Type B pancreatic cell (in vitro differentiated cells): ENCODE measurements at places on chromosomes 7 and 10.
A peak's percentile ranks its signal among the peaks of the same experiment; 100 is the strongest.

DNA sequence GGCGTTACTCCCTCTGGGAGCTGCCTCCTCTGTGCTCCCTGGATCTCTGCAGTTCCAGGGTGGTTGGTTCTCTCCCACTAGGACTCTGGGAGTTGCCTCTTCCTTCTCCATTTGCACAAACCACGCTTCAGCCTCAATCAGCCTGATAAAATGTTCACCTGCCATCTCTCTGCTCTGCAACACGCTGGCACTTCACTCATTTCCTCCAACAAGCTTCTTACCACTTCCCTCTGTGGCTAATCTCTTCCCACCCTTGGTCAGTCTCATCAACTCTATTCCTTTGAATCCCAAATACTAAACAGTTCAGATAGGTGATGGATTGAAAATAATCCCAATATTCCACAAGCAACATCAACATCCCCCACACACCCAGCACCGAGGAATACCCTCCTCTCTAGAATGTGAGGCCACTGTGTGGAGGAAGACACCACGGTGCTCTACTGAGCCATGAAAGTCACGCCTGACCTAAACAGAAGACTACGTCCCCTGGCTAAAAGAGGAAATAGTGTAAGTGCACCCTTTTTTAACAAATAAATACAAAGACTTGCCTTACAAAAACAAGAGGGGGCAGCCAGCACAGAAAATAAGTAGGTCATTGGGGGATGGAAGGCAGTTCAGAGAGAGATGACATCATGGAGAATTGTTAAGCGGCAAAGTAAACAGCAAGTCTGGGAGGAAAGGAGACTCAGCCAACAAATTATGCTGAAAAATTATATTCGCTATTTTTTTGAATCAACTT lies 1.9 kb upstream of the FAM170B start:
- DNase-seq: no peak
- H3K36me3 ChIP-seq: no peaks in the 10 kb centered on the region
- H3K4me3 ChIP-seq: no peak overlapping the region
- H3K4me1 ChIP-seq: no peaks in the 10 kb centered on the region
- H3K27me3 ChIP-seq: peaks cover 21% of the 10 kb centered on the region

DNA sequence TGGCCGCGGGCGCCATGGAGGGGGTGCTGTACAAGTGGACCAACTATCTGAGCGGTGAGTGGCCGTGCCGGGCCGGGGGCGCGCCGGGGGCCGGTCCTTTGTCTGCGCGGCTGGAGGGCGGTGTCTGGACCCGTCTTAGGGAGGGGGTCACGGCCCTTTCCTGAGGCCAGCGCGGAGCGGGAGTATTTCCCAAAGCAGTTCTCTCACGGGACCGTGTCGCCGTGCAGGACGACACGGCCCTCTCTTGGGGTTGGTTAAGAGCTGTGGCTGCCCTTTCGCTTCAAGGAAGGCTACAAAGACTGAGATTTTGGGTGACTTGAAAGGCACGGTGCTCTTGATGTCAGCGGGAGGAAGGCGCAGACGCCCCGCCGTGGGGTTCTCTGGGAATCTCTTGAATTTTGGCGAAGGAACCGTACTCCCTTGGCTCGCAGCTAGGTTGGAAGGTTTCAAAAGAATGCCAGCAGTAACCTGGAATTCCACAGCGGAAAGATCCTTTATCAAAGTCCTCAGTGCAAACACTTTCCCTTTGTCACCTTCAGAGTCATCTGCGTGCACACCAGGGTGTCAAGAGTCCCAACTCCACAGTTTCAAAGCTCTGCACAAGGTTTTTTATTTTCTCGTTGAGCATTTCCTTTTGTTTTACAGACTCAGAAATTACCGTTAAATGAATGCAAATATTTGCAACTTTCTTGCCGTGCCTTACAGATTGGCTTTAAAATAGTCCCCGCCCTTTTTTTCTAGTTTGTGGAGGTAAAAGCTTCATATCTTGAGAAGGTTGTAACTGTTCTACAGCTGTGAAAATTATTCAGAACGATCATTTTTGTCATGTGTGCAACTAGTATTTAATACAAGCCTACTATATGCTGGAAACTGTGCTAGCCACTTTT lies 780 bp downstream of the PLEKHA8 start:
- no peak for DNase-seq
- H3K4me3 ChIP-seq: no peak overlapping the region
- no peak overlapping the region for H3K27ac ChIP-seq
- peaks cover under 1% of the 10 kb centered on the region for H3K36me3 ChIP-seq
- no peaks in the 10 kb centered on the region for H3K27me3 ChIP-seq
- H3K4me1 ChIP-seq: peaks cover 33% of the 10 kb centered on the region

GRCh38 chr7:38306171-38306570 lies 32.7 kb upstream of the TARP start:
- no peak overlapping the region for H3K4me3 ChIP-seq
- no peaks in the 10 kb centered on the region for H3K36me3 ChIP-seq
- no peak for DNase-seq
- no peaks in the 10 kb centered on the region for H3K4me1 ChIP-seq
- peaks cover 3% of the 10 kb centered on the region for H3K27me3 ChIP-seq

GRCh38 chr7:17103984-17104383 lies 194.5 kb upstream of the AHR start:
- no peaks in the 10 kb centered on the region for H3K36me3 ChIP-seq
- no peak for DNase-seq
- no peak overlapping the region for H3K4me3 ChIP-seq
- H3K4me1 ChIP-seq: no peaks in the 10 kb centered on the region

GRCh38 chr7:74334030-74334429 lies 44.8 kb downstream of the CLIP2 start:
- no peak for DNase-seq
- H3K4me1 ChIP-seq: no peaks in the 10 kb centered on the region
- H3K4me3 ChIP-seq: no peak overlapping the region

DNA sequence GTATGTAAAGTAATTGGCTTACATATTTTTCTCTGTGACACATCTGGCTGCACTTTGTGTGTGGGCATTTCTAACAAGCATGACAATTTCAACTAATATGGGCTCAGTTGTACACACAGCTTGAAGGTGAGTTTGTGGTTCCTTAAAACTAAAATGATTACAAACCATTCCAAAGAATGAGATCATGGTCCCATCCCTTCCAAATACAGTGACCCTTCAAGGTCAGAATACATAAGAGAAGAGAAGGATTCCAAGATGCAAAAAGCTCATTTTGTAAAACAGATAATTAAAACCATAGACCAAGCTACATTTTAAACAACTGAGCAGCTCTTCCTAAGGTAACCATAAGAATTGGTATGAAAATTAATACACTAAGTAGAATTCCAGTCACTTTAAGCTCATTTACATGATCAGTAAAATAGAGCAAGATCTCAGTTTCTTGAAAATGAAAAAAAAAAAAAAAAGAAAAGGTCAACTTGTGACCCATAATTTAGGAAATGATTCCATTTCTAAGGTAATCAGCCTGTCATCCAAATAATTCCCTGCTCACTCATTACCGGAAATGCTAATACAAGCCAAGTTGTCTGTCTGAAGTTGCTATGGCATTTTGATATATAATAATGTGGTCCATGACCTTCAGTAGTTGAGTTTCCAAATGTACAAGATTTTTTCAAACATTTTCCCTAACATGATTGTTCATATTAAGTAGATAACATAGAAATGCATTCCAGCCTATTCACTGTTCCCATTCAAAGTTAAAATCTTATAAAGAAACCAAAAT lies 688.5 kb downstream of the PARD3 start:
- no peak overlapping the region for H3K27ac ChIP-seq
- H3K4me3 ChIP-seq: no peak overlapping the region
- DNase-seq: no peak
- H3K36me3 ChIP-seq: peaks cover 22% of the 10 kb centered on the region
- H3K27me3 ChIP-seq: no peaks in the 10 kb centered on the region

GRCh38 chr7:30700941-30701340 lies 18.7 kb upstream of the CRHR2 start:
- no peak overlapping the region for H3K4me3 ChIP-seq
- no peak overlapping the region for H3K27ac ChIP-seq
- peaks cover 23% of the 10 kb centered on the region for H3K27me3 ChIP-seq
- DNase-seq: no peak

DNA sequence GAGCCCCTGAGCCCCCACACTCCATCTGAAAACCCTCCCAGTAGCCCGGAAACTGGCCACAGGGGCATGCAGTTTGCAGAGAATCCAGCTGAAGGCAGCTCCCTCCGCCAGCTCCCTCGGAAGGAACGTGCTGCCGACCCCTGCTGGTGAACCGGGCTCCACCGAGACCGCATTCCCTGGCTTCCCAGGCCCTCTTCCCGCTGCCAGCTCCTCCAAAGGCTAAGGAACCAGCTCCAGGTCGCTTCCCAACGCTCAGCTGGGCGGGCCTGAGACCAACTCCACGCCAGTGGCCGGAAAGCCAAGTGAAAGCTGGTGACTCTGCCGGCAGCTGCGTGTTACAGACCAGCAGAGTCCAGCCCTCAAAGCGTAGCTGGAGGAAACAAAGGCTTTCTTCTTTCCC lies 35.8 kb downstream of the GPER1 start:
- no peak overlapping the region for H3K4me3 ChIP-seq
- H3K4me1 ChIP-seq: peaks cover 8% of the 10 kb centered on the region
- H3K27me3 ChIP-seq: no peaks in the 10 kb centered on the region
- peaks cover 5% of the 10 kb centered on the region for H3K36me3 ChIP-seq

DNA sequence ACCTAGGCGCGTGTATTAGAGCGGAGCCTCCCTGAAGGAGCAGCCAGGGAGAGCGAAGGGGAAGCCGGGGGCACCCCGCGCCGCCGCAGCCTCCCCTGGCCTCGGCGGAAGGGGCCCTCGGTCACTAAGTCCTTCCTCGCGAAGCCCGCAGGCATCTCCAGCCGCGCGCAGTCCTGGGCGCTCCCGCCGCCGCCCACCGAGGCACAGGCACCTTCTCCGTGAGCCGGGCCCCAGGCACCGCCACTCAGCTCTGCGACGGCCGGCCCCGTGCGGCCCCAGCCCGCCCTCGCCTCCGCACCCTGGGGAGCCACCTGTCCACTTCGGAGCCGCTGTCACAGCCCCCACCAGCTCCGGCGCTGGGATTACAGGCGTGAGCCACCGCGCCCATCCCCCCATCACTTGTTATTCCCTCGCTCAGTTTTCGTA lies 80.8 kb downstream of the ZNF467 start:
- peak overlapping the region; percentile 85 for H3K4me3 ChIP-seq
- H3K36me3 ChIP-seq: no peaks in the 10 kb centered on the region
- no peaks in the 10 kb centered on the region for H3K4me1 ChIP-seq
- no peak for DNase-seq

GRCh38 chr7:27587429-27587828 lies 75.3 kb downstream of the HIBADH start:
- H3K27me3 ChIP-seq: no peaks in the 10 kb centered on the region
- H3K4me3 ChIP-seq: no peak overlapping the region
- H3K4me1 ChIP-seq: peaks cover 3% of the 10 kb centered on the region
- H3K36me3 ChIP-seq: peaks cover 16% of the 10 kb centered on the region
- DNase-seq: no peak

DNA sequence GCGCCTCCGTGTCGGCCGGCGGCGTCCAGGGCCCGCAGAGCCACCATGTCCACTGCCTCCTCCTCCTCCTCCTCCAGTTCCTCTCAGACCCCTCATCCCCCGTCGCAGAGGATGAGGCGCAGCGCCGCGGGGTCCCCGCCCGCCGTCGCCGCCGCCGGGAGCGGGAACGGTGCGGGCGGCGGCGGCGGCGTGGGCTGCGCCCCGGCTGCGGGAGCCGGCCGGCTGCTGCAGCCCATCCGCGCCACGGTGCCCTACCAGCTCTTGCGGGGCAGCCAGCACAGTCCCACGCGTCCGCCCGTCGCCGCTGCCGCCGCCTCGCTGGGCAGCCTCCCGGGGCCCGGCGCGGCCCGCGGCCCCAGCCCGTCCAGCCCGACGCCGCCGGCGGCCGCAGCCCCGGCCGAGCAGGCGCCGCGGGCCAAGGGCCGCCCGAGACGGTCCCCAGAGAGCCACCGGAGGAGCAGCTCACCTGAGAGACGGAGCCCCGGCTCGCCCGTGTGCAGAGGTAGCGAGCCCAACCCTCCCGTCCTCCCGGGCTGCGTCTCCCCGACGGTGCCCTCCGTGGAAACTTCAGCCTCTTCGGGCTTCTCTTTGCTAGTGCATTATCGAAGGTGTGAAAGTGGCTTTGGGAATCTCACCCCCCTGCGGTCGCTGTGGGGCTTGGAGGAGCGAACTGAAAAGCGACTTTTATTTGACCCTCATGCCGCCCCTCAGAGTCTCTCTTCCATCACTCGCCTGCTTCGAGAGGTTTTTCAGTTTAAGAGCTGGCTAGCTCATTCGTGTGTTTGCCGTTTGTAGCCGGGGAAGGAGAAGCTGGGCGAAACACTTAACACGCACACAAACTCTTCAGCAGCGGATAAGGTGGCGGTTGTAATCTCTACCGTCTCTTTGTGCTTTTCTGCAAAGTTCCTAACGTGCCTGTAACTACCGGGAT lies 975 bp downstream of the GLCCI1 start:
- H3K27me3 ChIP-seq: no peaks in the 10 kb centered on the region
- no peak overlapping the region for H3K27ac ChIP-seq

GRCh38 chr10:125039354-125039769 lies 97.4 kb downstream of the ZRANB1 start:
- H3K27ac ChIP-seq: peak overlapping the region; percentile 58
- H3K4me1 ChIP-seq: peaks cover 58% of the 10 kb centered on the region
- H3K27me3 ChIP-seq: no peaks in the 10 kb centered on the region
- DNase-seq: no peak
- peaks cover 41% of the 10 kb centered on the region for H3K36me3 ChIP-seq

- H3K4me1 ChIP-seq: no peaks in the 10 kb centered on the region
- H3K27ac ChIP-seq: no peak overlapping the region
- DNase-seq: peak; percentile 44
- H3K36me3 ChIP-seq: peaks cover 31% of the 10 kb centered on the region
Measured at GRCh38 chr7:50591480-50592438, 26.6 kb upstream of the DDC start.

- no peak overlapping the region for H3K27ac ChIP-seq
- no peak for DNase-seq
- no peaks in the 10 kb centered on the region for H3K27me3 ChIP-seq
- H3K4me3 ChIP-seq: no peak overlapping the region
Measured at GRCh38 chr7:30915751-30916150, 4.1 kb downstream of the AQP1 start.

GRCh38 chr10:93126483-93127052 lies 52.9 kb downstream of the CYP26A1 start:
- peaks cover 44% of the 10 kb centered on the region for H3K27me3 ChIP-seq
- H3K36me3 ChIP-seq: peaks cover 6% of the 10 kb centered on the region
- DNase-seq: no peak

DNA sequence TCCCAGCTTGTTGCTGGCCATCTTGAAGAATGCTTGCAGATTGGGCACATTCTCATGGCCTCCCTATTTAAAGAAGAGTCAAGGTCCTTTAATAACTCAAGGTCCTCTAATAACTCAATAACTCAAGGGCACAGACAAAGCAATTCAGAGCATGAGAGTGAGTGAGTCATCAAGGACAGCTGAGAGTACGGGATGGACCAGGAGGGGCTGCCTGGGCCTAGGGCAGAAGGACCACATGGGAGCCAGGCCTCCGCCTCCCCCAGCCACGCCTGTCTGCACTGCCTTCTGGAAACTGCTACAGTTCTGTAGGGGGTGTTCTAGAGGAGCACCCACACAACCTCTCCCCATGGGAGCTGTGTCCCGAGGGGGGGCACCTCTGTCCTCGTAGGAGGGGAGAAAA lies 48.9 kb downstream of the ZNF503 start:
- peaks cover 5% of the 10 kb centered on the region for H3K27me3 ChIP-seq
- no peak for DNase-seq
- peaks cover 8% of the 10 kb centered on the region for H3K4me1 ChIP-seq
